ENCODE measurements at places on chromosomes 11 and 22.

DNA sequence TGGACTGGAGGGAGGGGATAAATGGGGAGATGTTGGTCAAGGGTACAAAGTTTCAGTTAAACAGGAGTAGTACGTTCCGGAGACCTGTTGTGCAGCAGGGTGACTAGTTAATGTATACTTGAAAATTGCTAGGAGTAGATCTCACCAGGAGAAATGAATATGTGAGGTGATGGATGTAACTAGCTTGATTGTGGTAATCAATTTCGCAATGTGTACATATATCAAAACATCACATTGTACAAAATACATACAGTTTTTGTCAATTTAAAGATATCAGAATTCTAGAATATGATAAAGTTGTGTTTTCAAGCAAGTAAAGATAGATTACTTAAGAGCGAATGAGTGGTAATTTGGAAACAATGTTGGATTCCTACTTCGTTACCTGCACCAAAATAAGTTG lies 13.3 kb downstream of the EIF3F start:
- no peak for DNase-seq

DNA sequence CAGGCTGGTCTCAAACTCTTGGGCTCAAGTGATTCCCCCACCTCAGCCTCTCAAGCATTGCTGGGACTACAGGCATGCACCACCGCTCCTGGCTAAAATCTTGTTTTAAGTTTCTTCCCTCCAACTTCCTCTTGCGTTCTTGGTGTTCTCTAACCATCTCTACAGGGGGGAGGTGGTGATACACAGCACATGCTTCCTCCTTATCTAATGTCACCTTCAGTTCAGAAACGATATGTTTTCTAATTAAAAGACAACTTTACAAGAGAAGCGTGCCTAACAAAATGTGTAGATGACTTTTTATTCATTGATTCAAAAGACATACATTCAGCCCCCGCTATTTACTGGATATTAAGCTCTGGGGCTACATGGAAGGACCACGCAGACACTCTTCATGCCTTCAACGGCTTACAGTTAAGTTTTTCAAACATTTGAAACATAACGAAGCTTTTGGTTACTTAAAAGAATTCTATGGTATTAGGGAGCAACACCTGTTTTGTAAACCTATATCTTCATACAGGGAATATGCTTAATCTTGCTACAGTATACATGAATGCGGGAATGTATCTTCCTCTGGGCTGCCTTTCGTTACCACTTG lies 933 bp upstream of the DLAT start:
- DNase-seq = no peak

GRCh38 chr11:20374741-20375300 lies 11.3 kb downstream of the HTATIP2 start:
- DNase-seq = no peak

- DNase-seq = no peak
Measured at GRCh38 chr11:33667819-33668467, 32.7 kb downstream of the C11orf91 start.

- no peak for DNase-seq
Measured at GRCh38 chr11:96189351-96189750, 153.6 kb downstream of the MAML2 start.

DNA sequence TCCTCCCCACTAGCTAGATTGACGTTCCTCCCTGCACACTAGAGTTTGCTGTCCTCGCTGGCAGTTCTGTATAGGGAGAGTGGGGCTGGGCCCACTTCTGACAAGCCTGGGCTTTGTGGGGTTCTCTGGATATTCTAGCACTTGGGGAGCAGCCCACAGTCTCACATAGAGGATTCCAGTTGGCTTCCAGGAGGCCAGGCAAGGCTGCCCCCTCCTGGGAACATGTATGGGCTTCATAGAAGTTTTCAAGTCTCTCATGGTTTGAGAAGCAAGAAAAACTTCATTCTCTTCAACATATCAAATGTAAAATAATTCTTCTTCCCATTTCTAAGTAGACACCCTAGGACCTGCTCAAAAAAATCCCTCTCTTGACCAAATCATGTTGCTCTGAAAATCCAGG lies 87.5 kb downstream of the NAV2 start:
- DNase-seq = no peak

GRCh38 chr22:22068657-22069056 lies 86.1 kb upstream of the TOP3B start:
- no peak for DNase-seq

DNA sequence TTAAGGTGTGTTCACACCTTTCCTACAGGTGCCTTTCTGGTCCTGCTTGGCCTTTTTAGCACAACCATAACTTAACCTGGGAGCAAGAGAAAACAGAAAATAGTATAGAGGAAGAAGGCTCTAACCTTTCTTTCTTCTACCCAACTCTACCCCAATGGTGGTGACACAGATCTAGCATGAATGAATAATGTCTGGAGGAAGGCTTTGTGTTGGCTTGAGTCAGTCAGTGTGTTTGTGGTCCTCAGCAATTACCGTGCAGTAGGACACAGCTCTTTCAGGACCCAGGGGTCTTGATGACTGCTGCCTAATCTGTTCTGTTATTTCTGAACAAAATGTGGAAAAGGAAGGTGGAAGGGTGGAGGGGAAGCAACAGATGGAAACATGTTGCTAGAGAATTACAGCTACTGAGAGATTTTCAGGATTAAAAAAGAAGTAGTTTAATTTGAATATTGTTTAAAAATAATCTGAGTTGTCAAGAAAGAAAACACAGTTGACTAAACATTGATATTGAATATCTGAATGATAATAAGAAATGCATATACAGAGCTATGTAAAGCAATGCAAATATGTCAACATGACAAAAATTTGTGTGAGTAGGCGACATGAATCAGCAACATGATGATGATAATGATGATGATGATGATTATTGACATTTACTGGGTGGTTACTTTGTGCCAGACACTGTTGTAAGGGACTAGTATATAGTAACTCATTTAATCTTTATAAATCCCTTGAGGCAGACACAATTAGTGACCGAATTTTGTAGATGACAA lies 55.3 kb downstream of the AASDHPPT start:
- no peak for DNase-seq

DNA sequence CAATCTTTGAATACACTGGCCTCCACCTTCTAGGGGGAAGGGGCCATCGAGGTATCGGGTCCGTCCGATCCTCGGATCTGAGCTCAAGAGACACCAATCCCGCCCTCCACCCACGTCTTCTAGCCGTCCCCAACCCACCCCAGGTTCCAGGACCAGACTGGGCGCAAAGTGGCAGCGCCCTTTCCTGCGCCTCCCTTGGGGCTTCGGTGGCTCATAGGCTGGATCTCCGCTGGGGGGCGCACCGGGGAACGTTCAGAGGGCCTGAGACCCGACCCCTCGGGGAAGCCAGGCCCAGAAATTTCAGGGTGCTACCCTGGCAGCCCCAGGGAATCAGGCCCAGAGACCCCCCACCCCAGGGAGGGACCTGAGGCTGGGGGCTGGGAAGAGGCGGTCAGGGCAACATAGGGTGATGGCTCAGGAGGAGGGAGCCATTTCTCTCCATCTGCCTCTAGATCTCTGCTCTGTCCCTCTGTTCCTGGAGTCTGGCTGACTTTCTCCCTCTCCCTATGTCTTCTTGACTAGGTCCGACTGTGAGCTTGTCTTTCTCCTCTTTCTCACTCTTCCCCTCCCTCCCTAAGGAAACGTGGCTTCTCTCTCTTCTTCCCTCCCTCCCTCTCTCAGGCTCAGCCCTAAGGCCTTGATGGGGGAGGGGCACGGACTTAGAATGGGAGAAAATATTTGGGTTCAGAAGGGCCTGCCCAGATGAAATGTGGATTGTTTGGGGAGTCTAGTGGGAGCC lies 1.1 kb downstream of the CREB3L1 start:
- DNase-seq = no peak

DNA sequence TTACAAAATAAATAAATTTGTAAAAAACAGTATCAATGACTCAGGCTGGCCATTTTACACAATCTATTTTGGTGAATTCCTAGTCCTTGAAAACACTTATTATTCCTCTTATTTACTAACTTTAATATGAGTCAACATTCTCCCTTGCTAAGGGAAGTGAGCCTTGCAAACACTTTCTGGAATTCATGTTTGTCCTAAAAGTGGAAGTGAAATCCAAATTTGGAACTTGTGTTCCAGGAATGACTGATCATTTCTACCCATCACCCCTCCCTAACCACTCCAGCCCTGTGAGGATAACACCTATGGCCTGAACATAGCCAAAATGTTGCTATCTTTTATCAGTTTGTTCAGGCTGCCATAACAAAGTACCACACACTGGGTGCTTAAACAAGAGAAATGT lies 83.1 kb downstream of the OR5AK2 start:
- DNase-seq = no peak

GRCh38 chr11:73225001-73225686 lies 7.1 kb downstream of the P2RY2 start:
- DNase-seq = no peak

- DNase-seq = no peak
Measured at GRCh38 chr11:115665175-115665821, 161.1 kb upstream of the CADM1 start.

GRCh38 chr11:61632096-61632495 lies 48.1 kb upstream of the DAGLA start:
- no peak for DNase-seq

DNA sequence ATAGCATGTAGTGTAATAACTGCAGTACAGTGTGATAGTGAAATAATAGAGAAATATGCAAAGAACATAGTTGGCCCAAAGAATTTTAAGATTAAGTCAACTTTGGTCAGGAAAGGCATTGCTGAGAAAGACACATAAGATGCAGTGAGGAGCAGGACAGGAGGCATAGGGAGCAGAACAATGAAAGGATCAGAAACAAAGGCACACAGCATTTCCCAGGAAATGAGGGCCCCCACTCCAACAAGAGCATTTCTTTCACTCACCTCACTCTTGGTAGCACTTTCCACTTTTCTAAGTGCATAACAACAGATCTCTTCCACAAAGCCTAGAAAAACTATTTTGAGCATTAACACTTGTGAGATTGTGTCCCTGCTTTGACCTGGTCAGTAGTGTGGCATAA lies 238.4 kb upstream of the FAT3 start:
- DNase-seq = no peak

DNA sequence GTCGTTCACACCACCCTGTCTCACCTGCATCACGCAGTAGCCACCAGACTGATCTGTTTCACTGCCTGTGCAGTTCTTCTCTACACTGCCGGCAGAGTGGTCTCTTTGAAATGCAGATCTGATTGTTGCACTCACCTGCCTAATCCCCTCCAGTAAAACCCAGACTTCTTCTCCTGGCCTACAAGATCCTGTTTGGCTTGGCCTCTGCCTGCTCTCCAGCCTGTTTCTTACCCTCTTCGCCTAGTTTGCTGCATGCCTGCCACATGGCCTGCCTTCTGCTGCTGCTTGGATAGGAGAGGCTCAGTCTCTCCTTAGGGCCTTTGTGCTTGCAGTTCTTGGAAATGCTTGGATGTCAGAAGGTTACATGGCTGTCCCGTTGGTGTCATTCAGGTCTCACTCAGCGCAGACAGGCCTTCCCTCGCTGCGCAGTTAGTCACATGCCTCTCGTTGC lies 42.0 kb downstream of the PACS1 start:
- DNase-seq = no peak

- DNase-seq = no peak
Measured at GRCh38 chr11:117055469-117055868, 42.8 kb downstream of the SIK3 start.

DNA sequence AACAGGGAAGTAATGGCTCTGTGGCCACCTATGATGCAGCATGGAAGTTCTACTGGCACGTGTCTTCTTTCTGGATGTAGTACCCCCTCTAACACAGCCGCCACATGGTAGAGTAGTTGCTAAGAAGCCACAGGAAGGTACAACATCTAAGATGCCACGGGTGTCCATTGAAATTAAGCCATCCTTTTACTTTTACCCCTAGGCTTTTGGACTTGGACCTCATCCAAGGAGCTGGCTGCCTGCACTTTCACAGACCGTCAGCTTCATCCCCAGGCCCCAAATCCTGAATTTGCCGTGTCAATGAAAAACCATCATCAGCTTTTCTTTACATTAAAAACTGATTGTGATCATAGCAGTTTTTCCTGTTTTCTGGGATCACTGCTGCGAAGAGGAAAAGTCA lies 102.4 kb downstream of the RPL27A start:
- no peak for DNase-seq

GRCh38 chr11:46616551-46617133 lies 385 bp downstream of the HARBI1 start:
- no peak for DNase-seq

GRCh38 chr11:76380159-76380976 lies 564 bp downstream of the THAP12 start:
- no peak for DNase-seq

- no peak for DNase-seq
Measured at GRCh38 chr22:30574095-30574981, at the start of gene GAL3ST1. TSS of gene GAL3ST1 (minus strand) at chr22:30574665. CDS start at chr22:30557392, 17,273 bp downstream.

DNA sequence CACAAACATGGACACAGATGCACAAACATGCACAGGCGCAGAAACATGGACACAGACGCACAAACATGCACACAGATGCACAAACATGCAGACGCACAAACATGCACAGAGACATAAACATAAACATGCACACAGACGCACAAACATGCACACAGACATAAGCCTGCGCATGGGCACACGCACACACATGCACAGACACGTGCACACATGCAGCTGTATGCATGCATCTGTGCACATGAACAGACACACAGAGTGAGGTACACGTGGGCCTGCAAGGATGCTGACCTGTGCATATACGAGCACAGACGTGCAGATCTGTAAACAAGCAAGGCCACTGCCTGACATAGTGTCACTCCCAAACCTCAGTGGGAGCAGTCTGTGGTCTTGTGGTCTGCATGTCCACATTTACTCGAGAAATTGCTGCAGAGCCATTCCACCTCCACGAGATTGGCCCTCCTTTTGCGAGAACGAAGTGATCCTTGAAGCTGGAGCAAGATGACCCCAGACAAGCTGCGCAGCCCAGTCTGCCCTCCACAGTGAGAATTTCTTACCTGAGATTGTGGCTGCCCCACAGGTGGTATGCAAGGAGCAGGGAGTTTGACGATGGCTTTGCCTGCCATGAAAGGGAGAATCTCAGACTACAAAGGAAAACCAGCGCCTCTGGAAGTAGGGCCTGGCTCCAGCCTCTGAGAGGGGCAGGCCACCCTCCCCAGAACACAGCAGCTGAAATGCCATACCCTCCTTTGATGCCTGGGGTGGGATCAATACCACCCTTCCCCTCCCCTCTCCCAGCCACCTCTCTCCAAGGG lies 299.9 kb downstream of the BRD1 start:
- DNase-seq = no peak

- no peak for DNase-seq
Measured at GRCh38 chr11:22928207-22928917, 68.1 kb upstream of the CCDC179 start.

- DNase-seq = no peak
Measured at GRCh38 chr22:37627121-37627520, 12.3 kb upstream of the SH3BP1 start.

DNA sequence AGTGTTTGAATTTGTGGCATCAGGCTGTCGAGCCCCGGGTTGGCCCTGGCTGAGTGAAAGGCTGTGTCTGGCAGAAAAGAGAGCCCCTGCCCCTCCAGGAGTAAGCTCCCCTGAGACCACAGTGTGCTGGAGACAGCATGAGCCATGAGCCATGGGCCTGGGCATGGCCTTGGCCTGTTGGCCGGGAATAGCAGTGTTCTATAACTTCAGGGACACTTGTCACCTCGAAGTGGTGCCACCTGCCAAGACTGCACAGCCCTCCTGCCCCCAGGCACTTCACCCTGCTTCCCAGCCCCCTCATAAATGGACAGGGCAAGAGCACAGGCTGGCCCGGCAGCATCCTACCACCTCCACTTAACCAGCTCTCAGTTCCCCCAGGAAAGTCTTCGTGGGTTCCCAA lies 20.7 kb upstream of the SUSD2 start:
- DNase-seq = no peak

All from NCI-H1417 treated with DMSO at 0.1 percent for 48 hours (cell line).